ENCODE measurements at places on chromosomes 3 and 15.

DNA sequence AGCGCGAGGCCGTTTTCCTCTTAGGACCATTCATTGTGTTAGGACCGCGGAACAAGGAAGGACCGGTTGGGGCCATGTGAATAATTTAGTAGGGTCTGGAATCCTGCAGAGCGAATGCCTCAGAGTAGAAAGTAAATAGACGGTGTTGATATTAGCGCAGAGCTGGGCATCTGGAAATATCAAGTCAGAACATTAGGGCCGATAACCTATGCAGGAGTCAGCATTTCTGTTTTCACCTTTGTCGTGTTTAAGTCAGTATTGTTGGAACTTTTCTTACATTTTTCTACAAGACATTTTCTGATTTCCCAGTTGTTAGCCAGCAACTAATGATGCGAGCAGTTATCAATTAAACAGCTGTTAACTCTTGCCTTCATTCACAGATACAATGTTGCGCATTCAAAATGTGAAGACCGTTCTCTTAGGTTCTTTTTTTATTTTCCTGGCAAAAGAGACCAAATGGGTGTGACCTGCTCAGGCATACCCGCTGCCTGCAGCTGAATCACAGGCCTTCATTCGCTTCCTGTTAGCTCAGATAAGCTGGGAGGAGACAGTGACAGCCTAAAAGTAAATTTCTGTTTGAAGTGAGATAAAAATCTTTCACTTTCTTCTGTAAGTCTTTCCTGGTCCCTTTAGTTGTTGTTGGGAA is 966 bp upstream of the PKM start:
- DNase-seq, result no peak

- no peak for DNase-seq
Observed at GRCh38 chr15:57432141-57432741, 55.9 kb downstream of the CGNL1 start.

- DNase-seq, result no peak
Observed at GRCh38 chr3:186472456-186473008, 71.6 kb downstream of the CRYGS start.

- DNase-seq, result no peak
Observed at GRCh38 chr3:94336046-94336753, 273.3 kb downstream of the NSUN3 start.

GRCh38 chr3:36032180-36033047 is 347.9 kb upstream of the STAC start:
- no peak for DNase-seq

- DNase-seq, result no peak
Observed at GRCh38 chr15:49155834-49156627, 632 bp upstream of the COPS2 start.

DNA sequence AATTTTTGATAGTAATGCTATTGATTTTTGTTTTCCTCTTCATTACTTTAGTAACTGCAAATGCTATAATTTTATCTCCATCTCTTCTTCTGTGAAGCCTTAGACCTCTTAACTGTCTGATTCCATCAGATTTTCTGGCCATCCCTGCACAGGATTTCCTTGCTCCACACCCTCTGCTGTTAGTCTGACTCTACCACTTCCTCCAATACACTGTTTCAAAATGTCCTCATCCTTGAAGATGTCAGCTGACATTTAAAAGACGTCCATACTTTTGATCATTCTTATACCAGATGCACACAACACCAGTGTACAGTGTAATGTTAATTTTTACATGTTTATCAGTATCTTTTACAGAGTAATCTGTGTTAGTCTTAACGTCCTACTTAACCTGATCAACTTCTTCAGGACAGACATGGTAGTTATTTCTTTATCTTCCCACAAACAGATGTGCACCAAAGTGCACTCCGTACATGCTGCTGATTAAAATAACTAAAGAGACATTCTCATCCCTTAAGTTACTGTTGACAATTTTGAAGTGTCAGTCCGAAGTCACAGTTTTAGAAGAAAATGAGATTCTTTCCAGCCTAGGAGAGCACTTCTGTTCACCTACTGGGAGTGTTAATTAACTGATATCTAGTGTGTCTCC is 102.4 kb upstream of the RASGRP1 start:
- DNase-seq, result no peak

Measured in NCI-H187 treated with DMSO at 0.1 percent for 48 hours (cell line).